Foreskin fibroblast (primary cell): ENCODE measurements at places on chromosomes 3 and 15.

- DNase-seq = no peak
These were observed 2.0 kb downstream of the PPP1R14D start for GRCh38 chr15:40826423-40827075.

DNA sequence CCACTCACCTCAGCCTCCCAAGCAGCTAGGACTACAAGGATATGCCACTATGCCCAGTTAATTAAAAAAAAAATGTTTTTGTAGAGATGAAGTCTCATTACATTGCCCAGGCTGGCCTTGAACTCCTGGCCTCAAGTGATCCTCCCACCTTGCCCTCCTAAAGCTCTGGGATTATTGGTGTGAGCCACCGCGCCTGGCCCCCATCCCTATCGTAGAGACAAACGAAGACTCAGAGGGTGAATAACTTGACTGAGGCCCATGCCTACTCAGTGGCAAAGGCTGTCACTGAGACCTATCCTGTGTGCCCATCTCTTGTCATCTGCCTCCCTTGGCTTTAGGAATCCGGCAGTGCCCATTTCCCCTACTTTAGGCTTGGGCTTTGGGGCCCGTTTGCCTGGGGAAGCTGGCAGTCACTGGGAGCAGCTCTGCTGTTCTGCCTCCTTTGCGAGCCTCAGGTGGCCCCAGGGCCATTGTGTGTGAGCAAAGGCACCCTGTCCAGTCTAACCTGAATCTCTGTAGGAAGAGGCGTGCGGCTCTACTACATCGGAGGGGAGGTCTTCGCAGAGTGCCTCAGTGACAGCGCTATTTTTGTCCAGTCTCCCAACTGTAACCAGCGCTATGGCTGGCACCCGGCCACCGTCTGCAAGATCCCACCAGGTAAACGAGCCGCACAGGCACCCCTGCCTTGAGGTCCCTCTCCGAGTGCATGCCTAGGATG lies 70.1 kb downstream of the AAGAB start:
- no peak for DNase-seq

DNA sequence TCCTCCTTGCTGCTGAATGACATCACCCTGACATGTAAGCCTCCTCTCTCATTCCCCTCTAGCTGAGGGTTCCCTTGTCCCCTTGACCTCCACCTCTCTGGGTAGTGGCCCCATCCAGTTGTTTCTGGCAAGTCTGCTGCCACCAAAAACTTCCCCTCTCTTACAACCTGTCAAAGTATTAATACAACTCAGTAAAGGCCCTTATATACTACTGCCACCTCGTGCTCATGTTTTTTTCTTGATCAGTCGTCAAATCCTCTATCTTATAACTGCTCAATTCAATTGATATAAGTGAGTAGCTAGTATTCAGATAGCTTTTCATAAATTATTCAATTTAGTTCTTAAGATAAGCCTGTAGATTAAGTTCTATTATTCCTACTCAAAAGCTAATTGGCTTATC lies 249.6 kb downstream of the MBNL1 start:
- no peak for DNase-seq

- no peak for DNase-seq
These were observed 96.9 kb downstream of the ALCAM start for GRCh38 chr3:105463620-105464019.

DNA sequence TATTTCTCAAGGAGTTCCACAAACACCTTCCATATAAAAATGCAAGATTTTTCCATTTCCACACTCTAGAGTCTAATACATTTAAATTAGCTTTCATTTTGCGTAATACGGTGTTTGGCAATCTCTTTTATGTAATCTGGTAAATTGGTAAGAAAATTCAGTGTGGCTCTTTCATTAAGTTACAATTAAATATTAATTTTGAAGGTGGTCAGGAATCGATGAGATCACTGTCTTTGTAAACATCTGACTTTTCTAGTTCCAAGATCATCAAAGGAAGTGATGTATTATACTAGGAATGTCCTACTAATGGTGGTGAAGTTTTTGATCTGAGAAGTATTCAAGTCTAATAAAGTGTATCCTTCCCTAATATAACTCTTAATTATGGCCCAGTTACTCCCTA lies 1.1 kb upstream of the UTS2B start:
- no peak for DNase-seq

DNA sequence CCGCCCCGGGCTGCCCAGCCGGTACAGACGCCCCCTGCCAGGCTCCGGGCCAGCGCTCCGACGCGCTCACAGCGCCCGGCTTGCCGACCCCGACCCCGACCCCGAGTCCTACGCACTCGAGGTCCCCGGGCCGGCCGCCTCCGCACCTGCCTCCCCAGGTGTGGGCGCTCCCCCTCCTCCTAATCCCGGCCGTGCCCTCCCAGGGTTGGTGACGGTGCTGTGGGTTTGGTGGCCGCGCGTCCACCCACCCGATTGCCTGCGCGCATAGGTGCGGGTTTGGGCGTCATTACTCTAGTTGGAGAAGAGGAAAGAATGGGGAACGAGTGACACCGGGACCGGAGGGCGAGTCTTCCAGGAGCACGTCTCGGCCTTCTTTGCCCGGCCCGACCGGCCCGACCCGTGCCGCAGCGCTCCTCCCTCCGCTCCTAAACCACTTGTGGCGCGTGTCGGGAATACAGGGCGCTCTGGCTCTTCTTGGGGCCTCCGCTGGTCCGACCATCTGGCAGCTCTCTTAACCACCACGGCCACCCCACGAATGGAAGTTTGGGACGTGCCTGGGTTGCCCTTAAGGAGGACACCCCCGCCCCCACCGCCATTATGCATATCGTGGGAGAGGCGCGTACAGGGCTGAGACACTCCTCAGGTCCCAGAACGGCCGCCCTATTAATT lies 810 bp upstream of the THRB start:
- DNase-seq = peak; percentile 61

- DNase-seq = no peak
These were observed 91.7 kb downstream of the CHSY1 start for GRCh38 chr15:101159936-101160815.

- DNase-seq = no peak
These were observed 15.8 kb downstream of the ARHGEF26 start for GRCh38 chr3:154137036-154137435.

DNA sequence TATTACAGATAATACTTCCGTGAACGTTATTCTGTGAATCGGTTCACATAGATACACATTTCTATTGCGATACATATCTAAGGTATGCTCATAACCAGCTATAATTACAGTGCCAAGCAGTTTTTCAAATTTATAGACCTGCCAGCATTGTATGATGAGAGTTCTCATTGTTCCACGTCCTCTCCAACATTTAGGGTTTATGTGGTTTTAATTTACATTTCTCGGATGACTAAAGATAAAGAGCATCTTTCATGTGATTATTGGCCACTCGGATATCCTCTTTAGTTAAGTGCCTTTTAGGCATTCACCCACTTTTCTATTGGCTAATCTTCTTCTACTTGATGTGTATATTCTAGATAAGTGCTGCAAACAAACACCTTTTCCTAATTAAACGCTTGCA lies 134.7 kb upstream of the CCDC54 start:
- no peak for DNase-seq

GRCh38 chr3:112813016-112813415 lies 33.6 kb downstream of the CD200R1L start:
- DNase-seq = peak; percentile 33

DNA sequence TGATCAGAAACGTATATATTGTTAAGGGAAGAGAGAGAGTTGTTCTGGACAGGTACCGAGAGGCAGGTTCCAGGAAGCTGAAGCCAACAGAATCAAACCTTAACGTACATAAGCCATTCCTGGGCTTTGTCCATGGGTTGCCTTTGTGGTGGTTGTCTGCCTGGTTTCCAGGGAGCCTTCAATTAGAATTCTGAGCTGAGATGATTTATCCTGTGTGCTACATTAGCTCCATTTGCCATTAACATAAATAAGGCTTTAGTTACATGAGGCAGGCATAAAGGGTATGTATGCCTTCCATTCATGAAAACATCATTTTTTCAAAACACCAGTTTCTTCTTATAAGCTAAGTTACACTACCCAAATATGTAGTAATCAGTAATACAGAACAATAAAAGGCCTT lies 729.4 kb upstream of the CFAP20DC start:
- DNase-seq = no peak

DNA sequence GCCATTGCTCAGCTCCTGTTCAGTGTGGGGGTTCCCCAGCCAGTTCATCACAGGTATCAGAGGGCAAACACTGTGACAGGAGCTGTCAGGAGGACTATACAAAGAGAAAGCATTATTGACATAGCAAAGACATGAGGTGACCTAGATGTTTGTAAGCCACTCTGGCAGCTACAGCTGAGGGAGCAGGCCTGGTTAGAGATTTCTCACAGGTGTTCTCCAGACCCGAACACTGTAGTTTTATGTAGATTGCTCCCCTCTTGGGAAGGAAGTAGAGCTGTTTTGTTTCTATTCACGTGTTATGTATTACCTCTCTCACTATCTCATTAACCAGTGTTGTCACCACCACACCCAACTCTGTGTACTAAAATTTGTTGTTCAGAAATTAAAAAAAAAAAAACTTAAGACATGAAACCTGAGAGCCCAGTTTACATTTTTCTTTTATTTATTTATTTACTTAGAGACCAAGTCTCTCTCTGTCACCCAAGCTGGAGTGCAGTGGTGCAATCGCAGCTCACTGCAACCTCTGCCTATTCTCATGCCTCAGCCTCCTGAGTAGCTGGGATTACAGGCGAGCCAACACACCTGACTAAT lies 123.7 kb downstream of the RBPMS2 start:
- peak; percentile 14 for DNase-seq
